CD4-positive, alpha-beta T cell treated with Interferon alpha-2 for 1 hour (primary cell): ENCODE measurements at places on chromosomes 16 and 17.
A peak's percentile ranks its signal among the peaks of the same experiment; 100 is the strongest.

DNA sequence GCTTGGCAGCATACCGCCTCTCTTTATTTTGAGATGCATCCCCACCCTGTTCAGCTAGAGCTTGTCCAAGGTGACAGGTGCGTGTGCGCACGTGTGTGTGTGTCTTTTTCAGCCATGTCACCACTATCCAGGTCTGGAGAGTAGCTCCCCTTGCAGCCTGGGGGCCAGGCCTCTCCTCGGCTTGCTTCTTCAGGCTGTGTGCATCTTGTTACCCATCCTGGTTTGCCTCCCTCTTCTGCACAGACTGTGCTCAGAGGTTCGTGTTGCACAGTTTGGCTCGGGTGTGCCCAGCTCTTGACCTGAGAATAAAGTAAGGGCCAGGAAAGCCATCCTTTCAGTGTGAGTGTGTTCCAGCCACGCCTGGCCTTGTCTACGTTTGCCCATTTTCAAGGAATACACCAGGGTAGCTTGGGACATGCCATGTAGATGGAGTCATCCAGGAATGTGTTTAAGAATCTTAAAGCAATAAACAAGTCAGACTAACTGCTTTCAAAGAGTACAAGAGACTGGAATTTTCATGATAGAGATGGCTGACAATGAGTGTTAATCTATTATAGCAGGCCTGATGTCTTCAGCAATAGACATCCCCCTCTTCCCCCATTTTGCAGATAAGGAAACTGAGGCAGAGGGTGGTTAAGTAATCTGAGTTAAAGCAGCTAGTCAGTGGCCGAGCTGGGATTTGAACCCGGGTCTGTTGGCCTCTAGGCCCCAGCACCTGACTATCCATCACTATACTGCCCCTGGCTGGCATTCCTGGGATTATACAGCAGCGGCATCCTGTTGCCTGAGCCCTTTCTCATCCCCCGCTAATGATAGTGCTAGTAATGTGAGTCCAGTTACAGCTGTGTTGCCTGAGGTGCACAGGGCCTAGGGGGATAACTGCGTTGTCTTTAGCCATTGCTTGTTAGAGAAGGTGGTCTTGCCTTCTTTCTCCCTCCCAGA, 77.9 kb downstream of the KSR1 start:
- no peak for DNase-seq

- no peak for DNase-seq
Measured at GRCh38 chr16:75501359-75501758, 6.1 kb upstream of the CHST6 start.

- DNase-seq, result no peak
Measured at GRCh38 chr17:70521821-70522256, 352.5 kb downstream of the KCNJ2 start.

DNA sequence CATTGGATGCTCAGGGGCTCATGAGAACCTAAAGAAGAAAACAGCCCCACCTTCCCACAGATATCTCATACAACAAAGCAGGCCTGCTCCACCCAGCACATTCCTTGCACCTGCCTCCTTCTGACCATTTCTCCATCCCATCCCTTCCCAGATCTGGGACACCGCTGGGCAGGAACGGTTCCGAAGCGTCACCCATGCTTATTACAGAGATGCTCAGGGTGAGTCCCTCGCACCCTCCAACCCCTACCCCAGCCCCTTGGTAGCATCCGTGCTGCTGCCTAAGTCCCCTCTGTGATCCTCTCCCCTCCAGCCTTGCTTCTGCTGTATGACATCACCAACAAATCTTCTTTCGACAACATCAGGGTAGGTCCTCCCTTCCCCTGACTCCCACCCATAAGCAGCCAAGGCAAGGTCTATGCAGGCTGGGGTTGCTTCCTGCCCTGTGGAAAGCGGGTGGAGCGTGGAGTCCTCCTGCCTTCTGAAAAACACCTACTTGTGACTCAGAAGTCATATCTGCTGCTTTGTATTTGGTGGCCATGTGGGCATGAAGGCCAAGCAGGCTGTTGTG, 5.4 kb upstream of the NHERF1 start:
- no peak for DNase-seq

DNA sequence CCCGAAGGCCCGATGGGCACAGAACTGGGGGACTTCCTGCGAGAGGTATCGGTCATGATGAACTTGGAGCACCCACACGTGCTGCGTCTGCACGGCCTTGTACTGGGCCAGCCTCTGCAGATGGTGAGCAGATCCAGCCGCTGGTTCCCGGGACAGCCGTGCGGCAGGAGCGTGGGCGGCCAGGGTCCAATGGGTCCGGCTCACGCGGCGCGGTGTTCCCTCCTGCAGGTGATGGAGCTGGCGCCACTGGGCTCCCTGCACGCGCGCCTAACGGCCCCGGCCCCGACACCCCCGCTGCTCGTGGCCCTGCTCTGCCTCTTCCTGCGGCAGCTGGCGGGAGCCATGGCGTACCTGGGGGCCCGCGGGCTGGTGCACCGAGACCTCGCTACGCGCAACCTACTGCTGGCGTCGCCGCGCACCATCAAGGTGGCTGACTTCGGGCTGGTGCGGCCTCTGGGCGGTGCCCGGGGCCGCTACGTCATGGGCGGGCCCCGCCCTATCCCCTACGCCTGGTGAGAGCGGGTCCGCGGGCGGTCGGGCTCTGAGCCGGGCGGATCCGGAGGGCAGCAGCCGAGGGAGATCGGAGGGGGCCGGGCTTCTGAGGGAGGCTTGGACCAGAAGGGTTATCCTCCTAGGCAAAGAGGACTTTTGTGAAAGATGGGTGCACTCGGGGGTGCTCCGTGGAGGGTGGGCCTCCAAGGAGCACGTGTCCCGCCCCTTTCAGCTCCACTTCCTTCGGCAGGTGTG, 3.0 kb downstream of the TNK1 start:
- DNase-seq, result peak; percentile 86

DNA sequence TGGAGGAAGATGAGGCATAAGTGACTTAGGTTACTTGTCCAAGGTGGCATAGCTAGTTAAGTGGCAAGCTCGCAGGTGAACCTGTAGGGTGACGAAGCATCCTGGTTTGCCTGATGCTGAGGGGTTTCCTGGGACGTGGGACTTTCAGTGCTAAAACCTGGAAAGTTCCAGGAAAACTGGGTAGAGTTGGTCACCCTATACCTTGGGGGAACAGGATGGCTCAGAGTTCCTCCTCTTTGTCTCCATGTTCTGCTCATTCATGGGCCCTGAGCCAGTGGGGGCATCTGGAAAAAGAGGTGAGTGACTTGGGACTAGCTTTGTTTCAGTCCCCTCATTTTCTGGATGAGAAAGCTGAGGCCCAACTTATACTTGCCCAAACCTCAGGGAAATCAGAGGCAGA, 268.0 kb upstream of the N4BP1 start:
- no peak for DNase-seq

GRCh38 chr17:82003411-82004381, 19.0 kb downstream of the CENPX start:
- DNase-seq, result no peak

GRCh38 chr16:19850131-19850817, 34.4 kb downstream of the GPRC5B start:
- DNase-seq, result no peak

DNA sequence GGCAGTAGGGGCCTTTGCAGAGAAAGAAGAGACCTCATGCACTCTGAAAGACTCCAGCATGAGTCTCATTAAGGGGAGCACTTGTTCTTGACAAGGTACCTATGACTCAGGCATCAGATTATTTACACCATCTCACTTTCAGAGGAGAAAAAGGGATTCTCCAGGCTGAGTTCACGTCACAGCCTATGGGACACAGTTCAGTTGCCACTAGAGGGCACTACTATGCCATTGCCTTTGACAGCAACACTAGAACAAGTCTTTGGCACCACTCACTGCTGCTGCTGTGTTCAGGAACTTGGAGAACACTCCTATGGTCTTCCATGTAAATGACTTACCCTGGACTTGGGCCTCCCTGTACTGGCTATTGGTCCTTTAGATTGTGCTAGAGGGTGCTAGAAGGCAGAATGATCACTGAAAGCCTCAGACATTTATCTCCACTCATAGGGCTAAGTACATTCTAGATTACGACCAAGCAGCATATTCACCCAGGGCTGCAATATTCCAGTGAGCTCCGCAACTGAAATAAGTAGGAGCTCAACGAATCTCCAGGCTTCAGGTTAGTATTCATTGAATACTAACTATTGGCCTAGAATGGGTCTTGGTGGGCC, 225.1 kb upstream of the CA10 start:
- DNase-seq, result no peak

DNA sequence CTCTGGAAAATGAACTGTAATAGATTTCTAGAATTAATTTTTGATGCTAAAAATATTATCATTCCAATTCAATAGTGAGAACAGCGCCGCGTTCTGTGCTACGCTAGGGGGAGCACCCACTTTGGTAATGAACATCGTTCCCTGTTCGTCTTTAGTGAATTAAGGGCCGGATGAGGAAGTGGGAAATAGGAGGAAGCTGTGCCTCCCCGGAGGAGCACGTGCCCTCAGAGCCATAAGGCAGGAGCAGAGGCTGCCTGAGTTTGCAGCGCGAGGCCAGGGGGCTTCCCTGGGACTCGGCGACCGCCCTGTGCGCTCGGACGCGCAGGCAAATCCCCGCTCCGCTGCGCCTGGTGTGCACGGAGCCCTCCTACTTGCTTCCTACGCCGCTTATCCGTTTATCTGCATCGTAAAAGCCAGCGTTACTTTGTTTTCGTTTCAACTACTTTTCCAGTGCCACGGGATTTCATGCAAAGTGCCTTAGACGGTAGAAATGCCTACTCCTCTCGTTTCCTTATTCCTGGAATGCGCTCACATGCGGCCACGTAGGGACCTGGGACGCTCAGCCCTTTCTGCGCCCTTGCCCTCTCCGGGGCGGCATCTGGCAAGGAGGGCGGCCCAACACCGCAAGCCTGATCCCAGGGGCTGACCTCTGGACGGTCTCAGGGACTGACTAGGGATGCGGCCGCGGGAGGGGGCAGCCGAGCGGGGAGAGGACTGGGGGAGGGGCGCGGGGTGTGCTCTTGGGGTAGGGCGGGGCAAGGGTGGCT, 76.4 kb downstream of the KCNJ12 start:
- DNase-seq, result peak; percentile 44

DNA sequence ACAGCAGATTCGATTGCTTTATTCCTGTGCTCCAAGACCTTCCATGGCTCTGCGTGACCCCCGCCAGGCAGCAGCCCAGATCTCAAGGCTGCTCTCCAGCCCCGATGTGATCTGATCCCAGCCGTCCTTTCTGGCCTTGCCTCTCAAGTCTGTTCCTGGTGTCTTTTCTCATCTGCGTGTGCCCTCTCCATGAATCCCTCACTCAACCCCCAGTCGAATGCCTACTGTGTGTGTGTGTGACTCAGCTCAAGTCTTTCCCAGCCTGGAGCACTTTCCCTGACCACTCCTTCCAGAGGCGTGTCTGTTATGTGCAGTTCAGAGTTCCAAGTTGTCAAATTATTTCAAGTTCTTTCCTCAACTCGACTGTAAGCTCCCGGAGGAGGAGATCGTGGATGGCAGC, 64.0 kb downstream of the MRM1 start:
- no peak for DNase-seq

GRCh38 chr17:67290711-67291291, 45.8 kb upstream of the HELZ start:
- DNase-seq, result no peak

- DNase-seq, result no peak
Measured at GRCh38 chr17:21289902-21290571, 5.5 kb downstream of the MAP2K3 start.

GRCh38 chr16:77414752-77415231, 20.0 kb downstream of the ADAMTS18 start:
- no peak for DNase-seq

DNA sequence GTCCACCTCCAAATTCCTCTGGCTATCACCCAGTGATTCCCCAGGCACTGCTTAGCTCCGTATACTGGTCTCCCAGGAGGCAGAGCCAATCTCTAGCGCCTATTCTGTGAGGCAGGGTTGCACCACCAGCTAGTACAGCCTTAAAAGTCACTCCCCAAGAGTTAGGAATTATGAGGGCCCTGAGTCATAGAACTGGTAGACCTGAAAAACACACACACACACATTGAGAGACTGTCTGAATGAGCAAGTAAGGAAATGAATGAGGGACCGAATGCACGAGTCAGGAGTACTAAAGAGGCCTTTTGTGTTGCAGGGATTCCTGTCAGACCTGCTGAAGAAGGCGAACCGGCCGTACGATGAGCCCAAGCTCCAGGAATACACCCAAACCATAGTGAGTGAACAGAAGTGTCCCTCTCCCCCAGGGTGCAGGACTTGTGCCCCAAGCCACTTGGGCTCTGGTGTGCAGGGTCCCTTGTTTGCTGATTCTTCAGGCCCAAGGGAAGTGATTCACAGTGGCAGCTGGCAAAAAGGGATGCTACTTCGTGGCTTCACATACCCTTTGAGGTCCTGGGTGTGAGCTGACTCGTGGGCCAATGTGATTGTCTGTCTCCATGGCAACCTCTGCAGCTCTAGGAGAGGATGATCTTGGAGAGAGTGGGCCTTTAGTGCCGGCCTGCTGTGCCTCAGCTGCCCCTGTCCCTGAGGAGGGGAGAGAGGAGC, 24.7 kb downstream of the CALB2 start:
- no peak for DNase-seq

DNA sequence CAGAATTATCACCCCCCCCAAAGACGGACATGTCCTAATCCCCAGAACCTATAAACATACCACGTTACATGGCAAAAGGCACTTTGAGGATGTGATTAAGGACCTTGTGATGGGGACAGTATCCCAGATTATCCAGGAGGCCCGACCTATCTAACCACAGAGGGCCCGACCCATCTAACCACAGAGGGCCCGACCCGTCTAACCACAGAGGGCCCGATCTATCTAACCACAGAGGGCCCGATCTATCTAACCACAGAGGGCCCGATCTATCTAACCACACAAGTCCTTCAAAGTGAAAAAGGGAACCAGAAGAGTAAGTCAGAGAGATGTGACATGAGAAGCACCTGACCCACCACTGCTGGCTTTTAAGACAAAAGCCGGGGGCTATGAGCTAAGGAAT, 56.8 kb downstream of the ANKFY1 start:
- DNase-seq, result peak; percentile 9

- DNase-seq, result no peak
Measured at GRCh38 chr16:46612121-46612520, 9.1 kb downstream of the SHCBP1 start.

DNA sequence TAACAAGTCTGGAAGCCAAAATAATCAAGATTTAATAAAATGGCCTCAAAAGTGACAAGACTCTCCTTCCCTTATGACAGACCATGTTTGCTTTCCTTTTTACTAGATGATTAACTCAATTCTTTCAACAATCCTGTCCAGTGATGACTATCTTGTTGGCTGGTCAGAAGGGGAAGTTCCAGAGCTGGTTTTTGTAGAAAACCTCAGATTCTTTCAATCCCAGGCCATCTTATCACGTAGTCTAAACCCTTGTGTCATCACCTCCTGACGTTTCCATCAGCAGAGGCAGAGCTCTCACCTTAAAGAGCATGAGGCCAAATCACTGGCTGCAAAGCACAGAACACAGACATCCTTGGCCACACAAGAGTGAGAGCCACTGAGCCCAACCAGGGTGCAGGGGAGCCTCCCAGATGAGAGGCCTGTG, 125.3 kb downstream of the ANKRD11 start:
- DNase-seq, result no peak
